ENCODE measurements at places on chromosomes 16 and 17.

GRCh38 chr17:6551869-6552531, 4.4 kb downstream of the PITPNM3 start:
- no peak for DNase-seq

DNA sequence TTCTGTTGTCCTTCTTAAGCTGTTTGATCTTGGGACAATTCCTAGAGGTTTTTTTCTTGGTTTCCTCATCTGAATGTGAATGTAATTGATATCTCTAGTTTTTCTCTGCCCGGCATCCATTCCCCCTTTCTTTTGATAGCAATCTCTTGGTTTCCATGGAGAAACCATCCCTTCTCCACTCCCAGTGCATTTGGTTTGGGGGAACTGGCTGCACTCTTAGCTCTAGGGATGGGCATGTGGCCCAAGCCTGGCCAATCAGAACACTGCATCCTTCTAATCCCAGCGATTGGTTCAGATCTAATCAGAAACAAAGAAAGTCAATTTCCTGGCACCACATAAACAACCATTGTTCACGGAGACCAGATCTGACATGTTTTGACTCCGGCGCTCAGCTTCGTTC, 45.1 kb downstream of the IRX3 start:
- no peak for DNase-seq

DNA sequence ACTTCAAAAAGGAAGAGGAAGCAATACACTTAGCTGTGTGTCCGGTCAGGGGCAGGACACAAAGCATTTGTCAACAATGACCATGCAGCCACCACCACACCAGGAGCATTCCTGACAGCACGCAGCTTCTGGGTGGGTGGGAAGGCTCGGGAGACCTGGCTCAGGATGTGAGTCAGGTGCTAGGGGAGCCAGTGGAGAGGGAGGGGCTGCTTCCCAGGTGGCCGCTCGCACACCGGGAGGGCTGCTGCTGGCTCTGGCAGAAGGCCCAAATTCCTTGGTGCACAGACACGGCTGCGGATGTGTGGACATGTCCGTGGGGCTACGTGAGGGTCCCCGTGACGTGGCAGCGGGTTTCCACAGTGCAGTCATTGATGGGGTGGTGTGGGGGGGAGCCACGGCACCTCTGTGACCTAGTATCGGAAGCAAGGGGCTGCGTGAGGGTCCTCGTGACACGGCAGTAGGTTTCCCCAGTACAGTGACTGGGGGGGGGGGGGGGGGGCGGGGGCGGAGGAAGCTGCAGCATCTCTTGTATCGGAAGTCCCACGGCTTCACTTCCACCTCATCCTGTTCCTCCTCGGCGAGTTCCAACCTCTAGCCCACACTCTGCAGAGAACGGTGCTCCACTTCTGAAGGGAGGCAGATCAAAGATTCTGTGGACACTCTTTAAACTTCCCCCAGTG, 112.8 kb downstream of the ZNF778 start:
- DNase-seq, result no peak

DNA sequence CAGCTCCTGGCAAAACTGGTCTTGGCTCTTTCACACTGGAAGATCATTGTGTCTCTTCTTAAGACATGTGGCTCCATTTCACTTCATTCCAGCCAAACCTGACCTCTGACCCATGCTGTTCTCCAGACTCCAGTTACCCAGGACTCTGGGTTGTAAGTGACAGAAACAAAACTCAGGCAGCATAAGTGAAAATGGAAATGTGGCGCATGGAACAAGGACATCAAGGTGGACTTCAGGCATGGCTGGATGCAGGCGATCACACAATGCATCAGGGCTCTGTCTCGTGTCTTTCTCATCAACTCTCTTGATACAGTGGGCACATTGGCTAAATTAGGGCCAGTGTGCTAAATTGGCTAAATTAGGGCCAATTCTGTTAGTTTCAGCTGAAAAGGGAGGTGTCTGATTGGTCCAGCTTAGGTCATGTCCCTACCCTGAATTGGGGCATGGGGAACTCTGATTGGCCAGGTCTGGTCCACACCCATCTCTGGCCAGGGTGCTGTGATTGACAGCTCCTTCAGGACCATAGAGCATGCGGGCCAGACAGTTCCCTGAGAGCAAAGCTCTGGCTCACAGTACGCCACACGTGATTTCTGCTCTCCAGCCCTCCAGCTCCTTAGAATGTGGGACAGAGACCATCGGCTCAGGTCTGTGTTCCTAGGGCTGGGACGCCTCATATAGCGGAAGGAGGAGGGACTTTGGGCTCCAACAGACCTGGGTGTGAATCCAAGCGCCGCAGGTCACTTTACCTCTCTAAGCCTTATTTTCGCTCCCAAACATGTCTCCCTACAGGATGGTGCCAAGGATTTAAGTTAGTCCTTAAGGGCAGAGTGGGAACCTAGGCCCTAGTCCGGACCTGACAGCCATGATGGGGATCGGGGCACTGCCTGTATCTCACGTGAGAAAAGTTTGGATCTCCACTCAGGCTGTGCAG, 17.5 kb downstream of the SOCS1 start:
- no peak for DNase-seq

DNA sequence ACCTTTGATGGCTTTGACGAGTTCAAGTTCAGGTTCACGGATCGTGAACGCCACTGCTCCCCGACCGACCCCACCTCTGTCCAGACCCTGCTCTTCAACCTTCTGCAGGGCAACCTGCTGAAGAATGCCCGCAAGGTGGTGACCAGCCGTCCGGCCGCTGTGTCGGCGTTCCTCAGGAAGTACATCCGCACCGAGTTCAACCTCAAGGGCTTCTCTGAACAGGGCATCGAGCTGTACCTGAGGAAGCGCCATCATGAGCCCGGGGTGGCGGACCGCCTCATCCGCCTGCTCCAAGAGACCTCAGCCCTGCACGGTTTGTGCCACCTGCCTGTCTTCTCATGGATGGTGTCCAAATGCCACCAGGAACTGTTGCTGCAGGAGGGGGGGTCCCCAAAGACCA, 17.6 kb downstream of the NOD2 start:
- no peak for DNase-seq

DNA sequence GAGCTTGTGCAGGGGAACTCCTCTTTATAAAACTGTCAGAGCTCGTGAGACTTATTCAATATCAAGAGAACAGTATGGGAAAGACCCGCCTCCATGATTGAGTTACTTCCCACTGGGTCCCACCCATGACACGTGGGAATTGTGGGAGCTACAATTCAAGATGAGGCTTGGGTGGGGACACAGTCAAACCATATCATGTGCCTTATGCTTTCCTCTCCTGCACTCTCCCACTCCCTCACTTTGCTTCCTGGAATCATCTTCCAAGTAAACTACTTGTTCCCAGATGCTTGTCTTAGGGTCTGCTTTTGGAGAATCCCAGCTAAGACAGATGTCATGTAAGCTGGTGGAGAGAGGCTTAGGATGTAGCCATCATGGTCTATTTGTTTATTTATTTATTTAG, 271.2 kb downstream of the HAPSTR1 start:
- no peak for DNase-seq

DNA sequence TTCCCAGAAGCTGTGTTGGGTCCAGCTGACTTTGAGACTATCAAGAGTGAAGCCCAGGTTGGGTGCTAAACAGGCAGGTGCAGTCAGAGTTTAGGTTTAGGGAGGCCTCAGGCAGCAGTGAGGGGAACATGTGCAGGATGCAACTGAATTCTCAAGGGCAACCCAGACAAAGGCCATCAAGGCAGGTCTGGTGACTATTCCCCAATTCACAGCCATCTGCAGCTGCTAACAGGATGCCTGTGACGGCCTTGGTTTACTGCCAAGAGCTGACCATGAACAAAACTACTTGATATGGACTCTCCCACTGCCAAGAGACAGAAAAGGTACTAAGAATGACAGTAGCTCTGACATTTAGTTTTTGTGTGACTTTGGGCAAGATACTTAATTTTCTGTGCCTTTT, 45.2 kb upstream of the BCAR1 start:
- no peak for DNase-seq

GRCh38 chr17:38616361-38616760, 10.6 kb upstream of the SRCIN1 start:
- DNase-seq, result no peak

GRCh38 chr16:74268372-74268782, 28.2 kb upstream of the PSMD7 start:
- DNase-seq, result no peak

- no peak for DNase-seq
Measured at GRCh38 chr16:77758508-77758907, 29.9 kb upstream of the VAT1L start.

DNA sequence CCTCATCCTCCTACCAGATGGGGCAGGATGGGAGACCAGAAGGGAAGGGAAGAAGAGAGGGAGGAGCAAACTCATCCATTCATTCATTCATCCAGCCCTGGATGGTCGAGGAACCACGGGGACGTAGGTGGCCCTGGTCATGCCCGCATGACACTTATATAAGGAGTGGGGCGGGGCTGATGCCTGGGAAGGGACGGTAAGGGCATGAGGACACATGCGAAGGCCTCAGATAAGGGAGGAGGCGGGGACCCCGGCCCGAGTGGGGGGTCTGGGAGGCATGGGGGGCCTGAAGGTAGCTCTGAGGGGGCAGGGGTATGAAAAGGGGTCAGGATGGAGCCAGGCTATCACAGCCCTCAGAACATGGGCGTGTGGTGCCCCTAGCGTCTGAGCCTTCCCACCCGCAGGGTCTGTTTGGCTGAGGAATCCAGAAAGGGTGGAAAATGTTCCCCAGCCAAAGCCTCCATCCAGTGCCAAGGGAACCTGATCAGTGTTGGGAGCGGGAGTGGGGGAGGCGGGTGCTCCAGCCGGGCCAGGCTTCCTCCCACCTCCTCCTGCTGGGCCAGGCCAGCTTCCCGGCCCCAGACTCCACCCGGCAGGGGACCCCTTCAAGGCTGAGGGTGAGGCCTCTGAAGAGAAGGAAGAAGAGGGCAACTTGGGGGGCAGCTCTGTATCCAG, 17.6 kb upstream of the CD79B start:
- no peak for DNase-seq

DNA sequence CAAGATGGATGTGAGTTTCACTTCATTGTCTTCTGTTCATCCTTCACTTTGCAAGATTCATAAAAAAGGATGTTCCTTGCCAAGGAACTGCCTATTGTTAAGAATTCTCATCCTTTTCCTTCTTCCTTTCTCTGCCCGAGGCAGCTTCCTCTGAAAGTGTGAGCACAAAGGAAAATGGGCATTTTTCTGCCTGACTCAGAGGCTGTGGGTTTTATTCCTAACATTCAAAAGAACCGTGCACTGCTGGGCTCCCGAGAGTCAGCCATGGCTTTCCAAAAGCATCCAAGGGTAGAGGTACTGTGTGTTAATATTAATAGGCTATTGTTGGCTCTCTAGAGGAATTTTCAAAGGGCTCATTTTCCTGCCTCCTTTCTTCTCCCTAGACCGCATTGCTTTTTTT, 289.4 kb downstream of the ABCC12 start:
- no peak for DNase-seq

- no peak for DNase-seq
Measured at GRCh38 chr17:48564188-48565021, 13.7 kb downstream of the HOXB4 start.

- no peak for DNase-seq
Measured at GRCh38 chr16:49795513-49795912, 60.4 kb downstream of the ZNF423 start.

DNA sequence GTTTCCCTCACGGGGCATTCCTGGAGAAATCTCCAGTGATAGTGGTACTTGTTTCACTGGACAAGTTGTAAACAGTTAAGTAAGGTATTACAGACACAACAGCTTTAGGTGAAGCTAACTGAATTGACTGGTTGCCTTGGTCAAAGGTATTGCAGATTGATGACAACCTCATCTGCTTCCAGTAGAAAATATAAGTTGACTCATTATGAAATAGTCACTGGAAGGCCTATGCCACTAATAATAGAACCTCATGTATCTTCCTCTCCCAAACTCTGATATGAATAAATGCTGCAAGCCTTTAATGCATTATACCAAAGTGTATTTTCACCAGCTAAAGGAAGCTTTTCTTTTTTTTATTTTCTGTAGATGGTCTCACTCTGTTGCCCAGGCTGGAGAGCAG, 44.8 kb downstream of the GLG1 start:
- DNase-seq, result no peak

GRCh38 chr16:49851468-49851787, 4.5 kb downstream of the ZNF423 start:
- DNase-seq, result no peak

DNA sequence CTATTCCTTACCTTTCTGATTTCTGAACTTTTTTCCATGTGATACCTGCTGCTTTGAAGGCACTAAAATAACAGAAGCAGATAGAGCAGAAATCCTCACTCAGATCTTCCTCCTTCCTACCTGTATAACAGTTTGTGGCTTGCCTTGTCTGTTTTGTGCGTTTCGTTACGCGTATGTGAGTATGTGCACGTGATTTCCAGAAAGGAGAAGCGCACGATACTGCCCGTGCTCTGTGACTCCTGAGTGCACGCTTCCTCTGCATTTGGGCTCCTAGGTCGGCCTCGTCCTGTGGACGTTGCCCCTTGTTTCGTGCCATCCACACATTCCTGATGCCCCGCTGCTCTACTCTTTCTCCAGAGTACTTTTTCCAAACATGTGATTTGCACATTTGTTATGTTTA, 4.1 kb downstream of the COX4I1 start:
- no peak for DNase-seq

DNA sequence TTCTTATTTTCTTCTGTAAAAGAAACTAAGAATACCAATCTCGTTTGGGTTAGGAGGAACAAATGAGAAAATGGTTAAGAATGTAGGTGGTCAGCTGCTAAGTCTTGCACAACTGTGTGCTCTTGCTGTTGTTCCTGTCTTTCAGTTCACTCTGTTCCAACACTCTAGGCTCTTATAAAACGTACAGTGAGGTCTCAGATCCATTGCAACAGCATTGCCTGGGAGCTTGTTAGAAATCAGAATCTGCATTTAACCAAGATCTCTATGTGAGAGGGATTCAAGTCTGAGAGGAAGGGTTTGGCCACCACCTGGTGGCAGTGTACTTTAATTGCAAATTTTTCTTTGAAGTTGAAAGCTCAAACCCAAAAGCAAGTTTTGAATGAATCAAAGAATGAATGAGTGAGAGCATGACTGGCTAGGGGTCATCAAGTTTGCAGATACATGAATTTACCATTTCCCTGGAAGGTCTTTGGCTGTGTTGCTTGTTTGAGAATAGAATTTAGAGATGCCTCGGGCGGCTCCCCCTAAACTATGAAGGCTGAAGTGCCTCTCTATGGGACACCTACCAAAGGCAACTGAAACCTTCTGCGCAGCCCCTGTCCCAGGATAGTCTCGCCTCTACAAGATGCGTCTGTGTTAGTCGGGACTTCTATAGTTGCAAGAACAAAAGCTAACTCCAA, 2.5 kb downstream of the ALOX15B start:
- DNase-seq, result no peak

DNA sequence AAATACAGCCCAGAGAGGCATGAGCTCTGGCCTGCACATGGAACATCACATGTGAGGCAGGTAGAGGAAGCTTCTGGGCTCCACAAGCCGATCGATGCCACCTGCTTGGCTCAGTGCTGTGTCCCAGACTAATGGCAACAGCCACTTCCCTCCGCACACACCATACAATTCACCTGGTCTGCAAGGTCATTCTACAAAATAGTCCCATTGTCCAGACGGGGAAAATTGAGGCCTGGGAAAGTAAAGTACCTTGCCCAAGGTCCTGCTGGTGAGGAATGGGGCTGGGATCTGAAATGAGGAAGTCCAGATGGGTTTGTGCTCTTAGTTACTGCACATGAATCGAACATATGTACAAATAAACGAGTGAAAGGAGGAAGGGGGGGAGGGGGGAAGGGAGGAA, 88.0 kb downstream of the LITAF start:
- no peak for DNase-seq

GRCh38 chr16:67548265-67549126, 13.8 kb upstream of the CTCF start:
- no peak for DNase-seq

All from stimulated activated CD8-positive, alpha-beta memory T cell treated with anti-CD3 and anti-CD28 coated beads, Interleukin-7, amount 100 ng/mL, for 1 hour (primary cell).